ENCODE measurements at places on chromosomes 1 and 21.

- no peak for DNase-seq
Observed at GRCh38 chr1:94593611-94594010, 52.1 kb upstream of the F3 start.

DNA sequence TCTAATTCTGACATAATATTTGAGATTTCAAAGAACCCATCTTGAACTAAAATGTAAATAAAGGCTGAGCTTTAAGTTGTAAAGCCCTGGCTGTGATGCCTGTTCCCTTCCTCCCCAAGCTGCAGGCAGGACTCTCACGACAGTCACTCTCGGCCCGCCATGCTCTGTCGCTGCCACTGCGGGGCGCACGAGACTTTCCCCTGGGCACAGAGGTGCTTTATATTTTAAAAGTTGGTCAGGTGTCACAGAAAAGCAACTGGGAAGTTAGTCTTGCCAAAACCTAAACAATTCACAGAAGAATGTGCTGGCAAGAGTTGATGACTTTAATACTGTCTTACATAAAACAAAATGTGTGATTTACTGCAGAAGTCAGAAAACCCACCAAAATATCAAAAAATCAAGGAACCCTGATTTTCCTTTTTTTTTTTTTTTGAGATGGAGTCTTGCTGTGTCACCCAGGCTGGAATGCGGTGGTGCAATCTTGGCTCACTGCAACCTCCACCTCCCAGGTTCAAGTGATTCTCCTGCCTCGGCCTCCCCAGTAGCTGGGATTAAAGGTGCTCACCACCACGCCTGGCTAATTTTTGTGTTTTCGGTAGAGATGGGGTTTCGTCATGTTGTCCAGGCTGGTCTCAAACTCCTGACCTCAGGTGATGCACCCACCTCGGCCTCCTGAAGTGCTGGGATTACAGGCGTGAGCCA lies 10.7 kb downstream of the LRRC47 start:
- DNase-seq: no peak

DNA sequence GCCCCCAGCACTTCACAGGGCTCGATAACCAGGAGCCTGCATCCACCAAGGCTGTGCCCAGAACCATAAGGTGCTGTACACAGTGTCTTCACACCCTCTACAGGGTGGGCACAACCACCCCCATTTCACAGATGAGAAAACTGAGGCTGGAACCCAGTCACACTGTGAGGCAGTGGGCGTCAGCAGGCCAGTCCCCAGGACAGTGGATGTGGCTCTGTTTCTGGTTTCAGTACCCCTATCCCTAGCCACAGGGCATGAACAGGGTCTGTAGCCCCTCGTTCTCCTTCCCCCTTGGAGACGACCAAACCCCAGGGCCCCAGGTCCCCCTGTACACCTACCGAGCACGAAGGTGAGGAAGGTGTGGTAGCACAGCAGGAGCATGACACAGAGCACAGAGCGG lies 27.6 kb downstream of the TTC39A start:
- DNase-seq: no peak

GRCh38 chr1:99173900-99174299 lies 90.4 kb upstream of the PLPPR4 start:
- DNase-seq: no peak

DNA sequence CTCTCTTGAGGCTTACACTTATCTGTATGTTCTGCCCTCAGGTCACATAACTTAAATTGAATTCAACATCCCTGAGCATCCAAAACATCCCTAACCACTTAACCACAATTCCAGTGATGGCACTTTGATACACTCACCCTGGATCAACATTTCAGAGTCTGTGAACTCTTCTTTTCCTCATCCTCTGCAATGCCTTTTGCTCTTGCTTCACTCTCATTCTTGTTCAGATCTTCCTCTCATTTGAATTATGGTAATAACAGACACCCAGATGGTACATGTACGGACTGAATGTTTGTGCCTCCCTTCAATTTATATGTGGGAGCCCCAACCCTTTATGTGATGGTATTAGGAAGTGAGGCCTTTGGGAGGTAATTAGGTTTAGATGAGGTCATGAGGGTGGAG lies 33.4 kb downstream of the PTGER3 start:
- DNase-seq: no peak

- DNase-seq: no peak
Observed at GRCh38 chr21:45558044-45558721, 15.9 kb upstream of the SLC19A1 start.
